ENCODE measurements at places on chromosomes 5 and 9.
A peak's percentile ranks its signal among the peaks of the same experiment; 100 is the strongest.

- DNase-seq = no peak
Measured at GRCh38 chr9:134328341-134328840, 2.1 kb downstream of the RXRA start.

DNA sequence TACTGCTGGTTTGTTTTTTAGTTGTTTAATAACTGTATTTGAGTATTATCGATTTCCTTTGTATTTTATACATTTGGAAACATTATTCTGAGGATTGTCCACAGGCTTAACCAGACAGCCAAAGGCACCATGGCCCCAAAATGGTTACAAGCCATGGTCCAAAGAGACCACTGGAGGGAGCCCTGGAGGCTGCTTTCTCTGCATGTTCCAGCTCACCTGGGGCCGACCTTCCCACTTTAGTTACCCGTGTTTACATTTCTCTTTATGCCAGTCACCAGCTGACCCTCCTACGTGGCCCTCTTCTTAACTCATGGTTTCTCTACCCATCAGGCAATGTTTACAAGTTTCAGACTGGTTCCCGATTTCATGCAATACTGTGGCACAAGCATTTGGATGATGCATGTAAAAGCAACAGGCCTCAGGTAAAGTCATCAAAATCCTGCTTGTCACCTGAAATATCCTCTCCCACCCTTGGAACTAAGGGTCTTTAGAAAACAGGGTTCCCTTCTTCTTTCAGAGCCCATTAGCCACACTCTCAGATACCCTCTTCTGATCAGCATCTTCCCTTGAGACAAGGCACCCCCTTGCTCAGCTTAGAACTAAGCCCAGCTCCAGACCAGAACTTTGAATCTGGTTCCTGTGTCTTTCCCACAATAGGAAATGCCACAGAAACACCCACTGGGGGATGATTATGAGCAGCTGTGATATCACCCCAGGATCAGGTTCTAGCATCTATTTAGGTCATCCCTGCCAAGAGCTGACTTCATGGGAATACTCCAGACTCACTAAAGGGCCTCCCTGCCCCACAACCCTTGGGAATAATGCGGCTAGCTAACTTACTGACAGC, 49.9 kb upstream of the GARNL3 start:
- DNase-seq = peak; percentile 75

- DNase-seq = no peak
Measured at GRCh38 chr5:144971108-144971850, 800.6 kb downstream of the KCTD16 start.

GRCh38 chr5:174420651-174421407, 303.6 kb upstream of the MSX2 start:
- no peak for DNase-seq

DNA sequence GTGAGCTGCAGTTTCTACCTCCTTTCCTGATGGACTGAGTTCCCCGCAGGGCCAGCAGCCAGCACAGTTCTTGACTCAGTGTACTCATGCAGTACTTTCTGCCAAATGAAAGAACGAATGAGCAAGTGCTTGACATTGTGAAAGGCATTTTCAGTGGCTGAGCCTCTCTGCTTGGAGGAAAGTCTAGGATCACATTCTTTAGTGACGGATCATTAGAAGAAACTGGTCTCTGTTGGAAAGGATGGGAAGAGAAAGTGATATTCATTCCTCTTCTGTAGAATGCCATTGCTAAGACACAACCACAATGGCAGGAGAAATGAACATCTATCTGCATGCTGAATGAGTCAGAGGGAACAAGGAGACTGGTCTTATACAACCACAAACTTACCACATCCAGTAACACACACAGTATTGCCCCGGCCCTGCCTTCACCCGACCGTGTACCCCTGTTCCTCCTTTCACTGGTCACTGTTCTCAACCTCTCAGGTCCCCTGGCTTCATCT, 206.9 kb downstream of the CRB2 start:
- DNase-seq = no peak

DNA sequence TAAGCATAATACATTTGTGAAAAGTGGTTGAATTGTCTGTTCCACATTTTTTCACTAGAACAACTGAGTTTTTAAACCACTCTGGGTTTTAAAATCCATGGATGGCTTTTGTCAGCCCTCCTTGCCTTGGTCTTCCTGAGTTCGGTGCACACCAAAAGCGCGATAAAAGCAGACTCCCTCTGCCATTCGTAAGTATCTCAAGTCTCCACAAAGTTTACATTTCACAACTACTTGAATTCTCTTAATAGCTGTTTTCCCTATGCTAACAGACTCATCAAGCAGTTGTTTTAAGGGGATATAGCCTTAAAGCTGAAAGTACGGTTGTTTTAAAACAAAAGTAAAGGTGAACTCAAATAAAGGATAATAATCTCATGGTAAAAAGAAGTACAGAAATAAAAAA, 52.9 kb downstream of the GLIS3 start:
- DNase-seq = no peak

DNA sequence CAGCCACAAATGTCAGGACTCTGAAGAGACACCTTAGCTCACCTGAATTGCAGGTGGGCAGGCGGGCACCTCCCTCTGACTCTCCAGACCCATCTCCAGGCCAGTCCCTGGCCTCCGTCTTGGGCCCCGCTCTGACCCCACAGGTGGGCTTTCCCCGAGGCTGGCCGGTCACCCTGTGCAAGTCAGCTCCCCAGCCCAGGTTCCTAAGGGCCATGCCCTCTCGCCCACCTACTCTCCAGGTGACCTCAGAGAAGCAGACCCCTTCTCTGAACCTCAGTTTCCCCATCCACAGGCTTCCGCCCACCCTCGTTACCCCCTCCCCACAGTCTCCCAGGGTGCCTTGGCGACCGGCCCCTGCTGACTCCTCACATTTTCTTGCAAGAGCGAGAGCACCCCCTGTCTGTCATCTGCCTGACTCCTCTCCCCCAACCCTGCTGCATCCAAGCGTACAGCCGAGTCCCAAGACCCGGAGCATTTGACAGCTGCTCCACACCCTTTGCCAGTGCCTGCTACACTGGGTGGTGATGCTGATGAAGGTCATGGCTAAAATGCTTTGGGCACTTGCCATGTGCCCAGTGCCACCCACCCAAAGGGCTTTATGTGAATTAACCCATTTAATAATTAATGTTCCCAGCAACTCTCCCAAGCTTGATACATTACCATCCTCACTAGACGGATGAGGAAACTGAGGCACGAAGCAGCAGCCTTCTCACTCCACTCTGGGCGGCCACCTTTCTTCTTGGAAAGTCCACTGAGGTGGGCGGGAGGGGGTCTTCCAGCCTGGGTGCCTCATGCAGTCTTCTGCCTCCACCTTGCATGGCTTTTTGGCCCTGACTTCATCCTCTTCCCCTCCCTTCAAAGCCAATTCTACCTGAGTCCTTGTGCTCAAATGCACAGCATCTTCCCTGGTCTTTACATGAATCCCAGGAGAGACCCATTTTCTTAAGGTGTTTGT, 51.1 kb upstream of the ORM1 start:
- no peak for DNase-seq

- DNase-seq = no peak
Measured at GRCh38 chr5:35996076-35996475, 4.9 kb upstream of the UGT3A1 start.

DNA sequence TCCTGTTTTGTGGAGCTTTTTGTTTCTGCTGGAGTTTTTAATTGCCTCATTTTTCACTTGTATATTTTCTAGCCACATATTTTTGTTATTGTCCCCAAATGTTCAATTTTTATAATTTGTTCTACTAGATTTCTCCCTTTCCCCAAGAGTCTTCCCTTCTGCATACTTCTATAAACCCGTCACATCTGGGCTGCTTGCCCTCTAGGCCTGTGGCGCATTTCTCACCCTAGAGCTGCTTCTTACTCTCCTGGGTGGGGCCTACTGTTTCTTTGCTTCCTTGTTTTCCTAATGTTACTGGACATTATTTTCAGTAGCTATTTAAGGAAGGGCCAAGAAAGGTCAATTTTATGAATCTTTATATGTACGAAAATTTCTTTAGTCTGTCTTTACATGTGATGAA, 51.5 kb downstream of the NXNL2 start:
- DNase-seq = no peak

GRCh38 chr5:17895288-17896033, 261.2 kb downstream of the TAF11L14 start:
- DNase-seq = no peak

DNA sequence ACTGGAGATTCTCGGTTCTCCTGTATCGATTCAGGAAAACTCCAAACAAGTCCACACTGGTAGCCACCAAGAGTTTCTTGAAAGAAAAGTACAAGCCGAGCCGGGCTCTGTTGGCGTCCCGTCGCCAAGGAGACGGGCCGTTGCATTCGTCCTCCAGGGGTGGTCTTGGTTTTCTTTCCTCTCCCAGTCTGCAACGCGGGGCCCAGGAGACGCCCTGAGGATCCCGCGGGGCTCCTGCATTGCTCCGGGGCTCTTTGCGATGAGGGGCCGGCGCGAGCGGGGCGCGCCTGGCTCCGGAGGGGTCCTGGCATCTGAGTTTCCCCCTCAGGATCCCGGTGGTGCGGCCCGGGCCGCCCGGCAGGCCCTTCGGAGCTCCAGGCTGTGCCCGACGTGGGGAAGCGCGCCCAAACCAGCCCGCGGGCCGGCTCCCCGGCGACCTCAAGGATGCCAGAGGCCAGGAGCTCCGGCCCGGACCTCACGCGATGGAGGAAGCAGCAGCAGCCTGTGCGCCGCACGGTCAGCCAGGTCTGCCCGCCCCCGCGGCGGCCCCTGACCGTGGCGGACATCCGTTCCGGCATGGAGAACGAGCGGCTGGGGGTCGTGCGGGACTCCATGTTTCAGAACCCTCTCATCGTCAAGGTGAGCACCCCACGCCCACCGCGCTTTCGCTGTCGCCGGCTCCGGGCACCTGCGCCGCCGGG, at the start of gene CFAP77:
Gene CFAP77 (plus strand): TSS at position 384 of the 701 bp plus-strand sequence. CDS start 61 bp downstream, at position 445.
- peak; percentile 42 for DNase-seq

GRCh38 chr5:133337795-133338445, 274.4 kb downstream of the FSTL4 start:
- DNase-seq = no peak

GRCh38 chr5:92635001-92635461, 946.0 kb downstream of the NR2F1-AS1 start:
- peak; percentile 95 for DNase-seq

DNA sequence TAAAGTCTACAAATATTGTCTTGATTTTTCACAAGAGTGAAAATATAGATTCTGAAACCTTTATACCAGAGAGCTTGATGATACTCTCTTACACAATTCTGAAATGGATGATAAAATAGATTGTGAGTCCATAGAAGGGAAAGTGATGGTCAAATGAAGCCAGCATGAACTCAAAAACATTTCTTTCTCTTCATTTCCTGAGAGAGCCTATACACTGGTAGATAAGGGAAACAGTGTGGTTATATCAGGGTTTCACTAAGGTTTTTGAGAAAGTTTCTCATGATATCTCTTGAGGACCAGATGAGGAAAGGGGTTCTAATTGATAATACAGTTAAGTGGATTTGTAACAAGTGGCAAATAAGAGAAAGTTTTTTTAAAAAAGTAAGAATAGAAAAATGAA, 254.1 kb downstream of the PJA2 start:
- DNase-seq = no peak

GRCh38 chr5:91359962-91360609, 23.0 kb downstream of the ARRDC3 start:
- no peak for DNase-seq

DNA sequence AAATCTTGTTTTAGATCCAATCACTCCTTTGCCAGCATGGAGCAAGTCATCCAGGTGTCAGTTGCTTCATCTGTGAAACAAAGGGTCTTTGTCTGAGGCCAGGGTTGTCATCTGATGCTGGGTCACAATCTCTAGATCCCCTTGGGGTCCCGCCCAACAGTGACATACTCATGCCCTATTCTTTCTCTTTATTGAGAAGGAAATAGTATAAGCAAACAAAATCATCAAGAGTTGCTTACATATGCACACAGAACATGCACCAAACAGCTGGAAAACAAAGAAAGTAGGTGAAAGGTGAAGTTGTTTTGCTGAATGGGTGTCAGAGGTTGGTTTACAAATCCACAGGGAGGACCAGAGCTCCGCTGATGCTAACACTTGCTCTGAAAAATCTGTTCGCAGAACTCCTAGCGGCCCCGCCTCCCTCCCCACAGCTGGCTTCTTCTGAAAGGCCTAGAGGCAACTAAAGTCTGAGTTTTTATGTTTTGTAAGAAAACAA, 106.1 kb upstream of the SLC44A1 start:
- DNase-seq = peak; percentile 18

DNA sequence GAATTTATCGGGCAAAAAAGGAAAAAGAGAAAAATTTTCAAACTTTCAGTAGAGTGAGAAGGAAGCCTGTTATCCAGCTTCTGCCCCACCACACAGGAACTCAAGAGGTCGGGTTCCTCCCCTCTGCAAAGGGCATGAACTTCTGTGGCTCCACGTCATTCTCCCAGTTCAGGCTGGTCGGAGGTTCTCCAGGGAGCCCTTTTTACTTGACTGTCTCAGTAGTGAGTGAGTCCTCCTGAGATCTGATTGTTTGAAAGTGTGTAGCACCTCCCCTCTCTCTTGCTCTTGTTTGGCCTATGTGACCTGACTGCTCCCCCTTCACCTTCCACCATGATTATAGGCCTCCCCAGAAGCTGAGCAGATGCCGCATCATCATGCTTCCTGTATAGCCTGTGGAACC, 9.7 kb downstream of the SPINK1 start:
- DNase-seq = no peak

DNA sequence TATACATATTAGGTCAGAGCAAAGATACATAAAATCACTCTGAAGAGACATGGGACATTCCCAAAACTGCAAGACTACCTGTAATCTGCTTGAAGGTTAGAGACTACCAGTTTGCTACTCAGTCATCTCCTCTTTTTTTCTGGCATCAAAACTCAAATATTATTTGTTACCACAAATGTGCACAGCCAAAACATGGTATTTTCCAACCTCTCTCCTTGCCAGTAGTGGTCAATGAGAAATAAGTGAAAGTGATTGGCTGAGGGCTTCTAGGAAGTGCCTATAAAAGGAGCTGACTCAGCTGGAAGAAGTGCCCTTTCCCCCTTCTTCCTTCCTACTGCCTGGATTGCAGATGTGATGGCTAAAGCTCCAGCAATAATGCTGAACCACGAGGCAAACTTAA, 13.8 kb downstream of the GZMK start:
- DNase-seq = no peak

DNA sequence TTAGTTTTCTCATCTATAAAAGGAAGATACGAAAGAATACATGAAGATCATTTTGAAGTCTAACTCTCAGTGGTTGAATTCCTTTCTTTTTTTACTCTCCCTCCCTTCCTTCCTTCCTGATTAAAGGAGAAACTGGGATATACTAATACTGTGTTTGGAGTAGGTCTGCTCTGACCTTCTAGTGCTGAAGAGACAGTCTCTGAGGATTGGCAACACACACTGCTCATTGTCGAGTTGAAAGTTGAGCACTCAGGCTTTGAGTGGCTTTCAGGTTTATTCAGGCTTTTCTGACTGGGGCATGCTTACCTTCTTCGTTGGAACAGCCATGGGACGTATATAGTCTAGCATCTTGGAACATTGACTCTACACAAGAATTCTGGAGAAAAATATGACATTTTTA, 86.9 kb upstream of the RPS23 start:
- peak; percentile 7 for DNase-seq

GRCh38 chr9:92325991-92326500, 293 bp downstream of the CENPP start:
- DNase-seq = no peak

GRCh38 chr9:137048655-137049543, 2.9 kb upstream of the NPDC1 start:
- DNase-seq = no peak

All from NCI-H774 (cell line).